AG09319 (cell line): ENCODE measurements at places on chromosomes 3 and 15.

DNA sequence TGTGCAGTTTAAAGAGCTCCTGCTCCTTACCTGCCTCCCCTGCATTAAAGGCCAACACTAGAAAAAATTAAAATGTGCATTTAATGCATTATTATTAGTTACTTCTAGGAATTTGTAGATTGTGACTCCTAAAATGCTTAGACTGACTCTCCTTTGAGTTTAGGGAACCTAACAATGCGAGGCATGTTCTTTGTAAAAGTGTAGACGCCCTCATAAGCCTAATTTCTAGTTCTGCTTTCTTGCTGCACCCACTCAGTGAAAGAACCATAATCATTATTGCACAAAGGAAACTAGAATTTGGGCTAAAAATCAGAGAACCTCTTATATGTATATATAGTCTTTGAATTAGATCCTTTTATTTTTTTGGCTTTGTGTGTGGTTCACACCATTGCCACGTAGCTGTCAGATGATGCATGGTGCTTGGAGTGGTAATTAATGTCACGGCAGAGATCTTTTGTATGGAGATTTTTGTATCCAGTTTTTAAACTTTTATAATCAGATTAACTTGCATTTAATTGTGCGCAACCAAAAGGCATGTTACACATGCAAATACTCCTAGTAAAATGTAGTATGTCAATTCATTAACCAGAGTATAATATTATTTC lies 710 bp downstream of the ABHD10 start:
- DNase-seq = no peak

- no peak for DNase-seq
These were observed 49.2 kb upstream of the NMD3 start for GRCh38 chr3:161171639-161172552.

- DNase-seq = no peak
These were observed 4.2 kb downstream of the RAP2B start for GRCh38 chr3:153166206-153166605.

- DNase-seq = no peak
These were observed 4.4 kb downstream of the MEIS2 start for GRCh38 chr15:37095770-37096557.

GRCh38 chr3:123439806-123440580 lies 8.9 kb downstream of the ADCY5 start:
- DNase-seq = no peak

GRCh38 chr3:161042023-161042501 lies 63.1 kb downstream of the B3GALNT1 start:
- DNase-seq = no peak

DNA sequence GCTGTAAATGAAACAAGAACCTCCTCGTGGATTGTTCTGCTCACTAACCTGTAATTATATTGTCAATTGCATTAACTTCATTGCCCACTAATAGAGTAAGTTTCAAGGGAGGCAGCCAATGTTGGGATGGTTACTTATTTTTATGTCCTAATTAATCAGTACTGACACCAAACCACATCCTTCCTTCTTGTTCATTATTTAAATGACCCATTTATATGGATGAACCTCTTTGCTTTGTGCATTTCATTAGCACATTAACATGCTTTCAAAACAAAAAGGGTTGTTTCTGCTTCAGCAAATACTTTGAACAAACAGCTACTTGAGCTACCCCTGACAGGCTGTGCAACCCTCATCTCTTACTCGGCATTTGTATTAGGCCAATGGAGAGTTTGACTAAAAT lies 374.2 kb downstream of the MECOM start:
- no peak for DNase-seq

- DNase-seq = no peak
These were observed 724.1 kb downstream of the GRM7 start for GRCh38 chr3:7585052-7585451.

DNA sequence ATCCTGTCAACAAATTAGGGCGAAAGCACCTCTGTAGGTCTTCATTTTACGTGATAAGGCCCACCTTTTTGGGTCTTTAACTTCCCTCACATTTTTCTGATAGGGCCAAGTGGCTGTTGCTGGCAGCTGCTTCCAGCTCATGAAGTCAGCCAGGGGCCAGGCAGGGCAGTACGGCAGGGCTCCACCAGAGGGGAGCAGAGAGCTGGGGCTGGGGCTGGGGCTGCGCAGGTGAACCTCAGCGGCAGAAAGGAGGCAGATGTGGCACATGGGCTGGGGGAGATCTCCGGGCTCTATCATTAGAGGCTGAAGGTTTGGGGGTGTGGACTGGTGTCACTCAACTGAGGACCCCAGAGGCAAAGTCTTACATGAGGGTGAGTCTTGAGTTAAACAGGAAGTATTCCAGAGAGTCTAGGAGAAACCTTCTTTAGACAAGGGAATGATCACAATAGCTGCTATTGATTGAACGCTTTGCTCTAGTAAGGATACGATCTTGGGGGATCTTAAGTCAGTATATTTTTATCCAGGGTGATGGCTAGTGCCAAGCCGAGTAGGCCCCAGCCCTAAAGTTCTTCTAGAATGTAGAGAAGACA lies 62.8 kb upstream of the MEX3B start:
- no peak for DNase-seq

GRCh38 chr3:53774414-53774813 lies 71.8 kb downstream of the CHDH start:
- DNase-seq = no peak

- DNase-seq = no peak
These were observed 135.6 kb downstream of the RBMS3 start for GRCh38 chr3:29416514-29416913.

DNA sequence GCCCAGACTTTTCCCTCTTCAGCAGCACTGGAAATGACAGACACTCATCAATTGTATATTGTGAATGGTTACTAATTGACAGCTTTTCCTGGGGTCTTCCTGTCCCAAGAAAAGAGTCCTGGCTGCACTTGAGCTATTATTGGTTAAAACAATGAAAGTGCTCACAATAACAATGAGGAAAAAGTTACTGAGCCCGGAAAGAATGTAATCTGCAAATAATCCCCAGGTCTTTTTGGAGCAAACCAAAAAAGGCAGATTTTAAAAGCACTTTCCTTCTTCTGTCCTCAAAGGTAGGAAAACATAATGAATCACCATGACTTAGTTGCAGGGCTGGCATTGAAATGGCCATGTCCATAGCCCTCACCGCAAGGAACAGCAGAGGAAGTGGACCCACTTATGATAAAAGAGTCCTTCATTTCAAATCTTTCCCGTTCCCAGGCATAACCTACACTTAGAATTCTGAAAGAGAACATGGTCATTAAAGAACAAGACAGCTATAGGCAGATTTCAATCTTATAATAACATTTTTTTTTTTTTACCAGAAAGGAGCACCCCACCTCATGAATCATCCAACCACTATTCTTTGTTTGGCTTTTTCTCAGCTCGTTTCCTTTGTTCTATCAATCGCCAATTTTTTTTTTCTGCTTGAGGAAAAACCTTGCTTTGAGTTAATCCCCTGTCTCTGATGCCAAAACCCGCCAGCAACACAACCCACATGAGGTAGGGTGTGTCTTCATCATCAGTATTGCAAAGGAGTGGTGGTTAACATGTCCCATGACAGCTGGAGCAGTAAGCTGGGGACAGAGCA lies 35.5 kb upstream of the ATP1B3 start:
- no peak for DNase-seq

GRCh38 chr3:18436213-18436612 lies 11.1 kb upstream of the SATB1 start:
- no peak for DNase-seq

DNA sequence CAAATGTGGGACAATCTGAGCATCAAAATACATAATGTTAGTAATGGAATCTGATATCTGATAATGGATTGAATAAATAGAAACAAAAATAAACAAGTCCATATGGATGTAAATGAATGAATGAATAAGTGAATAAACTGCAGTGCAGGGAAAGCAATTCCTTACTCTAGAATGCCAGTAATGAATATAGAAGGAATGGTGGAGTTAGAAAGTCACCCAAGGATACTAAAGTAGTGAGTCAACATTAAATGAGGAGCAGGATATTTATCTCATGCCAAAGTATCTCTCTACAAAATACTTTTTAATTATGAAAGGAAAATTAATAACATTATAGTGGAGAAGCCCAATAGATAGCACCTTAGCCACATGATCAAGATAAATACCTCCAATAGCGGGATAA lies 300.3 kb downstream of the FEZF2 start:
- DNase-seq = no peak

DNA sequence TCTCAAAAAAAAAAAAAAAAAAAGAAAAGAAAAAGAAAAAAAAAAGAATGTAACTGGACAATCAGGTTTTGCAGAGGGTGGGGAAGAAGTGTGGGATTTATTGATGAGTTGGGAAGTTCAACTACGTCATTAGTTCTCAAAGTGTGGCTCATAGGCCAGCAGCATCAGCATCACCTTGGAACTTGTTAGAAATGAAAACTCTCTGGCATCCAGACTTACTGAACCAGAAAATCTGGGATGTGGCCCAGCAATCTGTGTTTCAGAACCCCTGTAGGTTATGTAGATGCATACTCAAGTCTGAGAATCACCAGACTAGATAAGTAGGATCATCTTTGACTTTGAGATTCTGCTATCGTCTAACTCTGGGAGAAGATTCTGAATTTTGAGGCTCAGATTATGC lies 45.8 kb upstream of the ETV5 start:
- DNase-seq = no peak

DNA sequence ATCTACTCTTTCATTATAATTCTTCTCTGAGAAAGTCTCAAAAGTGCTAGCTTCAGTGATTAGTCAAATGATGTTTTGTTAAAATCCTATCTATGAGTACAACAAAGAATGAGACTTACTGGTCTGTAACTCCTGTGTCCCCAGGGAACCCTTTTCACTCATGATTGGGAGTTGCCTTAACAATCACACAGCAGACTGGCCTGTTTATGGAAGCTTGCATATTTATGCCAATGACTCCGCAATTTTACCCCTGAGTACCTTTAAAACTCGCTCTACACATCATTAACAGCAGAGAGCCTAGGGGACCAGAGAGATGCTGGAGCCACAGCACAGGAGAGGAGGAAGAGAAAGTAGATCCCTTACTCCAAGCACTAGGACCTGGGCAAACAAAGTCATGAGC lies 628.1 kb downstream of the IGSF11 start:
- no peak for DNase-seq

DNA sequence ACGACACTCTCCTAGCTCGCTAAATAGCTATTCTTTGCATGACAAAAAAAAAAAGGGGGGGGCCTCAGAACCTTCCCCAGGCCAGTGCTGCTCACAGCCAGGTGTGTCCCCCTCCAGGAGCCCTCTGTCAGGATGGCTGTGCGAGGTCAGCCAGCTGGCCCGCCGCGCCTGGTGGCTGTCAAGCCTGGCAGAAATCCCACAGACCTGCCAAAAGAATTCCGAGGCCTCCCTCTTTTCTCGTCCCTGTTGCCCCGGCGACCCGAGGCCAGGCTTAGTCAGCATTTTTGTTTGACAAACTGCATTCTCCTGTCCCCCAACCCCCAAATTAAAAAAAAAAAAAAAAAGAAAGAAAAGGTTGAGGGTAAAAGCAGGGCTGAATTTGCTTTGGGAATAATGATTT lies 61.9 kb downstream of the TM4SF4 start:
- DNase-seq = no peak

DNA sequence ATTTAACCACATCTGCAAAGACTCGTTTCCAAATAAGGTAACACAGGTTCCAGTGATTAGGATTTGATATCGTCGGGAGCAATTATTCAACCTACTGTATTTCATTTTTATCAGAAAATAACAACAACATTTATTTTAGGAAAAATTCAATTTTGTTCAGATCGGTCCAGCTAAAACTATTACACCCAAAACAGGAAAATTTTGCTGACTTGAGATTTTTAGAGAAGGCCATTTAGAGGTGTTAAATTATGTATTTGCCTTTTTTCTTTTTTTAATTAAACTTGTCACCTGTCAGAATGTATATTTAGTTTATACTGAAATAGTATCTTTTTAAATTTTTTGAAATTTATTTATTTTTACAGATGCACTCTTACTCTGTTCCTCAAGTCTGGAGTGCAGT lies 81.3 kb downstream of the ARHGAP31 start:
- no peak for DNase-seq

- no peak for DNase-seq
These were observed 49.1 kb downstream of the KLHL25 start for GRCh38 chr15:85745525-85746150.
